ENCODE measurements at places on chromosomes 11 and 22.

DNA sequence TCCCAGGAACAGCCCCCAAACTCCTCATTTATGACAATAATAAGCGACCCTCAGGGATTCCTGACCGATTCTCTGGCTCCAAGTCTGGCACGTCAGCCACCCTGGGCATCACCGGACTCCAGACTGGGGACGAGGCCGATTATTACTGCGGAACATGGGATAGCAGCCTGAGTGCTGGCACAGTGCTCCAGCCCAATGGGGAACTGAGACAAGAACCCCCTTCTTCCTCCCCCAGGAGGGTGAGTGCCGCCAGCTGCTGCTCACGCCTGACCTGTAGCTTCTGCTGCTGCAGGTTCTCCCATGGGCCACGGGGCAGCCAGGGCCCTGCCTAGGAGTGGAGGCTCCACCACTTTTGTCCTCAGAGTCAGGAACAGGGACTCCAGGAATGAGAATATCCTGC is 78.2 kb downstream of the VPREB1 start:
- no peak for DNase-seq

- no peak for DNase-seq
These were observed 28.1 kb upstream of the OLFML1 start for GRCh38 chr11:7457211-7457610.

GRCh38 chr11:1099519-1100355 is 25.1 kb downstream of the MUC2 start:
- no peak for DNase-seq

DNA sequence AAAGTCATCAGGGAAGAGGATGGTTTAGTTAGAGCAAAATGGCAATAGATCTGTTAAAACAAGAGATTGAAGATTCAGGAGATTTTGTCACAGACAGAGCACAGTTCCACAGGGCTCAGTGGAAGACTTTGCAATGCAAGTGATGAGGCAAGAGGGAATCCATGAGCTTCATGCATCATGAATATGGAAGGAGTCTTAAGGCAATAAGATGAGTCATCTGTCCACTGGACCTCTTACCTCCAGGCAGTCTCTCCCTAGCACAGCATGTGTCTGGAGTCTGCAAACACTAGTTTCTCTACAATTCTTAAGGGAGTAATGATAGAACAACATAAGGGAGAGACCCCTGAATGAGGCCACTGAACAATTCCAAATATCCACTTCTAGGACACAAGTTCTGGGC is 245.7 kb downstream of the NXPE2 start:
- no peak for DNase-seq

GRCh38 chr22:46373921-46374662 is 38.6 kb downstream of the TRMU start:
- no peak for DNase-seq

GRCh38 chr11:12239396-12239795 is 129.0 kb downstream of the MICAL2 start:
- no peak for DNase-seq

GRCh38 chr11:109507331-109507730 is 85.3 kb downstream of the C11orf87 start:
- no peak for DNase-seq

- DNase-seq: no peak
These were observed 30.2 kb downstream of the HTR3B start for GRCh38 chr11:113934761-113935160.

- no peak for DNase-seq
These were observed 132.9 kb downstream of the RASSF10 start for GRCh38 chr11:13141731-13142709.

DNA sequence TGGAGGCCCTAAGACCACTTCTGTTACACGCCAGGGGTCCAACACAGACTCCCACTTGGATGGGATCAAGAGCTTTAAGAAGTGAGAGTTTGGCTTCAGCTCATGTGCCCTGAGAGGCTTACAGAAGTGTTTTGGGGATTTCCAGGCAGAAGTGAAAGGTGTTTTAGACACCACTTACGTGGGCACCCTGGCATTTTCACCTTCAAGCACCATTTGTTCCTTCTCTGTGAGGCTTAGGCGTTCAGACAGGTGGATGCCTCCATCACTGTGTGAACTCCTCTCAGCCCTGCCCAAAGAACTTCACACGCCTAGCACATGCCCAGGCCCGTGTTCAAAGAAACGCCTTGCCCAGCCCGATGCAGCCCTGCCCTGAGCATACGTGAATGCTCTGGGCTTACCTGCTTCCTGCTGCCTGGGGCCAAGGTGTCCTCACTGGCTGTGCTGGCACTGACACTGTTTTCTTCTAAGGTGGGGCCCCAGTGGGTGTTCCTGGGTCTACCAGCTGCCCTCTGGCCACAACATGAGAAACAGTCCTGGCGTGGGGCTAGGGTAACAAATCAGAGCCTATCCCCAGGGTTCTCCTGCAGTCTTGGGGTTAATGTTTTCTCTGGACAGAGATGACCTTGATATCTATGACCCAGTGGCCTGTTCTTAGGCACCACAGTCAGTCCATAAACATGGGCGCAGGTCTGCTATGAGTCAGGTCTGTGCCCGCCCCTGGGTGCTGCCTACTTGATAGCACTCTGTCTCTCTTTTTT is 34.0 kb downstream of the AMPD3 start:
- no peak for DNase-seq

- peak; percentile 56 for DNase-seq
These were observed 617 bp downstream of the CSKMT start for GRCh38 chr11:62665599-62666258.

DNA sequence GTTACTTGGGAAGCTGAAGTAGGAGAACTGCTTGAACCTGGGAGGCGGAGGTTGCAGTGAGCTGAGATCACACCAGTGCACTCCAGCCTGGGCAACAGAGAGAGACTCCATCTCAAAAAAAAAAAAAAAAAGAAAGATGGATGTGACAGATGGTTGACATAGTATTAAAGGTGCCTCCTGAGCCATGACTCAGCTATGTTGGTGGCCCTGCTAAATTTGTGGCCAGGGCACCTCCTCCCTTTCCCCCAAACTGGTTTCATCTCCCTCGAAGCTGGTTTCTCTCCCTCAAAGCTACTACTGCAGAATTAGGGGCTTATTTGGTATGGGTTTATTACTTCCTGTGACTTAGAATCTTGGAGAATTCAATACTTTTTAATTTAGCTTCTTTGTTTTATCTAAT is 31.5 kb downstream of the SDHD start:
- DNase-seq: no peak

DNA sequence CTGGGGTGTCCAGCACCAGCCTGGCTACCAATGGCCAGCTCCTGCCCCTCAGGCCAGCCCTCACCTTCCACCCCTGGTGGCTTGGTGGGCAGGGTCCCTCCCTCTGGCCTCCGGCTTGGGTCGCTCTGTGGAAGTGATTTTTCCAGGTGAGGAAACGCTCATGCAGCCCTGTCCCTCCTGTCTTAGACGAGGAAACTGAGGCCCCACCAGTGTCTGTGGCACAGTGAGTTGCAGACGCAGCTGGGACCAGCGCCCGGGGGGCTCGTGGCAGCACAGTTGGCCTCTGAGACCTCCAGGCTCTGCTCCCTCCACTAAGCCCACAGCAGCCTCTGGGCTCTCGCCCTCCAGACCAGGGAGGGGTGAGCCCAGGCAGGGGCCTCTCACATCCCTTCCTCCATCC is 6.2 kb downstream of the B3GAT1 start:
- DNase-seq: no peak

DNA sequence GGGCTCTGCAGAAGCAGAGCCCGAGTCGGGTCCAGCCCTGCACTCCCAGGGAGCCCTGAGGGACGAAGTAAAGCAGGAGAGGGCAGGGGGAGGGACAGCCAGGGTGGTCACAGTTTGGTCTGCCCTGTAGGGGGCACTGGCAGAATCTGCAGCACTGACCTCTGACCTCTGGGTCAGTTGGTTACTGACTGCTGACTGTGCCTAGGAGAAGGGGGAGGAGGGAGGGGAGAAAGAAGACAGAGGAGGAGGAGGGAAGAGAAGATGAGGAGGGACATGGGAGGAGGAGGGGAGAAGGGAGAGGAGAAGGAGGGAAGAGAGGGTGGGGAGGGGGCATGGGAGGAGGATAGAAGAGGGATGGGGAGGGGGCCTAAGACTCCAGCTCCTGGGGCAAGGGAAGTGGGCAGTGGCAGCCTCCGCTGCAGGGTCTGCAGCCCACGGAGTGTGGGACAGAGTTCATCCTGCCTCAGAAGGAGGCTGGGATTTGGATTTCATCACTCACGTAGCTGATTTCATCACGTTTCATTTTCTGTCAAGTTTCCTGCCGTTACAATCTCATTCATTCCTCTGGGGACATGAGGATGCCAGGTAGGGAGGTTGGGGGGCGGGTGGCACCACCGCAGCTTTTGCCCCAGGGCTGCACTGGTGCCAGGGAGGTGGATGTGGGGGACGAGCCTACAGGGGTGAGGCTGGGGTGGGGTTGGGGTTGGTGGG is 55.2 kb downstream of the FLRT1 start:
- no peak for DNase-seq

- DNase-seq: no peak
These were observed 1.2 kb downstream of the ESS2 start for GRCh38 chr22:19143212-19143611.

GRCh38 chr22:49838771-49839717 is 11.4 kb upstream of the BRD1 start:
- DNase-seq: peak; percentile 69

- DNase-seq: no peak
These were observed at the start of gene TRIM6 for GRCh38 chr11:5596607-5597201. Gene TRIM6, plus strand, starts transcription at chr11:5596637. Its CDS starts 261 bp downstream, at chr11:5596898.

DNA sequence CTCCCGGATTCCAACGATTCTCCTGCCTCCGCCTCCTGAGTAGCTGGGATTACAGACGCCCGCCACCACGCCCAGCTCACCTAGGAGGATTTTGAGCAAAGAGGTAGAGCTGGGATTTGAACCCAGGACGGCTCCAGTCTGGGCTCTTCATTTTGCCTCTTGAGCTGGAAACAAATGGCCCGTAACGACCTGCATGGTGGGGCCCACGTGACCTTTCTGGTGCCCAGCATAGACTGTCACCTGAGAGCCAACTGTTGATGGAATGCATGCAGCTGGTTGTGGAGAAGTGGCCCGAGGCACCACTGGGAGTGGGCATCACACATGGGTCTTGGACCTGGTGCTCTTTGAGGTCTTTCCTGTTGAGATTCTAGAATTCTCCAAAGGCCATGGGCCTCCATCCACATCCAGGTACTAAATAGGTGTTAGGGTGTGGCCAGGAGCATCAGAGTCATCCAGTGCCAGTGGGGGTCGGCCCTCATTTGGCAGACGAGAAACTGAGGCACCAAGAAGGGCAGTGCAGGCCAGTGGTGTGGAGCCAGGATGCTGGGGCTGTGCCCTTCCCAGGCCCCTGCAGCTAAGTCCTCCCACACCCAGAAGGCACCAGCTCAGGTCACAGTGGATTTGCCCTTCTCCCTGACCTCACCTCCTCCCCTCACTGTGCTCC is 3.9 kb downstream of the ATF4 start:
- DNase-seq: no peak

DNA sequence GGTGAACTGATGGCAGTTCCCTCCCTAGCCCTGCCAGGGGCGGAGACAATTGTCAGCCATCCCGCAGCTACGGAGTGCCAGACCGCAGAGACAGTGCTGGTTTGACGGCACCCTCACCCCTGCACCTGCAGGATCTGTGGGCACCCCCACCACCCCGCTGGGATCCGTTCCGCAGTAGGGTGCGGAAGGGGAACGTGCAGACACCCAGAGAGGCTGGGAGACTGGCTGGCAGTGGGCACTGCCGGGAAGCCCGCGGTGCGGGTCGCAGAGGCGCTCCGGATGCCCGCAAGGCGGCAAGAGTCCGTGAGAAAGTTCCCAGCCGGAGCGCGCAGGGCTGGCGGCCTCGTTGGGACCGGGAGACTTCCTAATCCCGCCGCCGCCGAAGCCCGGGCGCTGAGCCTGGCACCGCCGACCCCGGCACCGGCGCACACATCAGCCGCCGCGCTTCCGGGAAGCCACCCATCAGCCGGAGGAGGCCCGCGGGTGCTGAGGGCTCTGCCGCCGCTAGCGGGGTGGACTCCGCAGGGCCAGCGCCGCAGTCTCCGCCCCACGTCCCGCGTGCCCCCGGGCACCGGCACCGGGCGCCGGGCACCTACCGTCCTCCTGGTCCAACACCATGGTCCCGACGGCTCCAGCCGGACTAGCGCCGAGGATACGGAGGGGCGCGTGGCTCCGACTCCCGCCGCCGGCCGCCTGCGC is 4.3 kb upstream of the LMO1 start:
- no peak for DNase-seq

DNA sequence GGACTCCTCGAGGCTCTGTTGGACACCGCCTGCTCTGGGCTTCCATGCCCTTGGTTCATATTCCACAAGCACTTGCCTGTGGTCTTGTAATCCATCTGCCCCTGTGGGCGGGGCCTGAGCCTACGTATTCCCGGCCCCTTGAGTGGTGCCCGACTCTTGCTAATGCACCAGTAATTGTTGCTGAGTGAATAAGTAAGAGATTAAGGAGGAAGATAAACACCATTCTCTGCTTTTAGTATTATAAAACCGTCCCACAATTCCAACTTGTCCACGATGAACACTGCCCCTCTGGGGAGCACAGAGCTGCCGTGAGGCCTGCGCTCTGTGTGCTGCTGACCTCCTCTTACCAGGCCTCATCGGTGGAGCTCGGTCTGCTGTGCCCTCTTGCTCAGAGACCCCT is 50.3 kb downstream of the MICAL2 start:
- DNase-seq: no peak

DNA sequence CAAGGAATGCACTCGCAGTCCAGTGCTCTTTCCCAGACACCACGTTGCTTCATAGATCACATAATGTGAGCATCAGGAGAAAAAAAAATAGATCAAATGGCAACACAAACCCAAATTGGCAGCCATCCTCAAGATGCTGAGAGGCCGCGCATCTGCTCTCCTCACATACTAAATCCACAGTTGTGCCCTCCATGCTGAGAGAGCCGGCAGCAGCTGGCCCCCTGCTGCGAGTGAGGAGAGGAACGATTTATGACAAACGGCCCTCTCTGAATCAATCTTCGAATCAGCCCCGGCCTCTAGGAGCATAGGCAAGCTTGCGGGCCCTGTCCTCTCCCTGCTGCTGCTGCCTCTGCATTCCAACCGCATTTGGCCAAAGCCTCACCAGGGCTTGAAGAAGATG is 159.9 kb upstream of the TENM4 start:
- no peak for DNase-seq

DNA sequence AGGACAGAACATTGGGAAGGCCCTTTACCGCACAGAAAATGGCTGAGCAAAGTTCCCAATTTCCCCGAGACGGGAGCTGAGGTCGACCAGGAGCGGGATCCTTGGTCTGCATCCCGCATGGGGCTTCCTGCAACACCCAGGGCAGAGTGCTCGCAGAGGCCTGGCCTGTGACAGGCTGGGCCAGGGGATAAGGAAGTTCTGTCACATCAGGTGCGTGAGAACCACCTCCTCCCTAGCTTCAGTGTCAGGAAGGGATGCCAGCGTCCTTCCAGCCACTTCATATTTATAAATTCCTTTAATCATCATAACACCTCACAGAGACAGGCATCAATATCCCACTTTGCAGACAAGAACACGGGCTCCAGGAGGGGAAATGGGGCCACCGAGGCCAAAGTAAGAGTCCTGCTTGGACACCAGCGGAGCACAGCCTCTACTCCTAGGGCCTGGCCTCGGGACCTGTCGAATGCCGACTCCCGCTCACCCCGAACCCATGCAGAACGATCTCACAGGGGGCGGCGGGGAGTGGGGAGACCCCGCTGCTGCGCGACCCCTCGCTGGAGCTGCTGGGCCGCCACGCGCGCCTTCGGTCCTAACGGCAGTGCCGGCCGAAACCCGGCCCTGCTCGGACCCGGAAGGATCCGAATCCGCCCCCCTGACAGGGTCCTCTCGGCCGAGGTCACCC is 532 bp downstream of the BET1L start:
- DNase-seq: no peak
